ENCODE measurements at places on chromosomes 7 and 10. TPM values are rescaled to one million over a fixed set of nuclear protein-coding genes. Genes with fewer than 3 reads are reported as not detected.

- peak; percentile 62 for DNase-seq
Measured at GRCh38 chr7:94513565-94513860, 3.9 kb downstream of the CASD1 start.

DNA sequence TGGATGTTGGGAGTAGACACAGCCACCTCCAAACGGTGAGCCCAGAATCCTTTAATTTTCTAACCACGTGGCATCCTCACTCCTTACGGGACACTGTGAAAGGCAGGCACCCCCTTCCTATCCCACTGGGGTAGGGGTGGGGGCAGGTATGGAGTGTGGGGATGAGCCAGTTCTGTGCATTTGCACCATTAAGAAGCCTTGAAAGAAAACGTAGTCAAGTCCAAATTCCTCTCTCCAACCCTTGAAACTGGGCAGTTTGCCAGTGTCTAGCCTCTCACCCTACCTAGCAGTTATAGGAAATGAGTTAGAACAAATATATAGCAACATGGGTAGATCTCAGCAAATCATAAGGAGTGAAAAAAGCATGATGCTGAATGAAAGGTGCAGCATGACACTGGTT is 92.4 kb upstream of the LEP start:
- DNase-seq, result no peak

- DNase-seq, result no peak
Measured at GRCh38 chr7:141264511-141264910, 190.6 kb downstream of the TMEM178B start.

Gene SPDYE3
- total RNA-seq, result not detected

GRCh38 chr10:74083304-74083703 is 67.3 kb downstream of the AP3M1 start:
- DNase-seq, result no peak

DNA sequence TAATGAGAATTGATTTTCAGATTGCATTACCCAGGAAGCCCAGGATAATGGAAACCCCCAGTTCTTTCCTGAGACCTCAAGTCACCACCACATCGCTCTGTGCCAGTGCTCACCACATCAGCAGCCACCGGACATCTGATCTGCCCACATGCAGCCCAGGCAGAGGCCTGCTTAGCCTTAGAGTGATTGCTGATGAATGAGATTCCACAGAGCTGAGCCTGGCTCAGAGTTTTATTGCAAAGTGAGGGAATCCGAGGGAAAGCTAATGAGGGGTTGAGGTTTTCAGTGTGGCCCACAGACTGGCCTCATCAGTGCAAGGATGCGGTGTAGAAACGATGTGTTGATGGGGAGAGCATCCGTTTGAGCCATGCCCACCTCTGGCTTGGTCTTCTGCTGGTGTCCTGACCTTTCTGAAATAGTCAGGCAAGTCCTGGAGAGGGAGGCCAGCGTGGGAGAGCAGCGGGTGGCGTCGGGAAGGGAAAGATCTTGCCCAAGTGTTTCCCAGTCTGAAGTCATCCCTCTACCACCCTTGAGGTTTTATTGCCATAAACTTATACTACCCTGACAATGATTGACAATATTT is 120.3 kb downstream of the ITIH5 start:
- DNase-seq, result no peak

Gene PRR15
- total RNA-seq, result 7.2 TPM

- no peak for DNase-seq
Measured at GRCh38 chr7:76292213-76292573, 10.3 kb upstream of the HSPB1 start.

DNA sequence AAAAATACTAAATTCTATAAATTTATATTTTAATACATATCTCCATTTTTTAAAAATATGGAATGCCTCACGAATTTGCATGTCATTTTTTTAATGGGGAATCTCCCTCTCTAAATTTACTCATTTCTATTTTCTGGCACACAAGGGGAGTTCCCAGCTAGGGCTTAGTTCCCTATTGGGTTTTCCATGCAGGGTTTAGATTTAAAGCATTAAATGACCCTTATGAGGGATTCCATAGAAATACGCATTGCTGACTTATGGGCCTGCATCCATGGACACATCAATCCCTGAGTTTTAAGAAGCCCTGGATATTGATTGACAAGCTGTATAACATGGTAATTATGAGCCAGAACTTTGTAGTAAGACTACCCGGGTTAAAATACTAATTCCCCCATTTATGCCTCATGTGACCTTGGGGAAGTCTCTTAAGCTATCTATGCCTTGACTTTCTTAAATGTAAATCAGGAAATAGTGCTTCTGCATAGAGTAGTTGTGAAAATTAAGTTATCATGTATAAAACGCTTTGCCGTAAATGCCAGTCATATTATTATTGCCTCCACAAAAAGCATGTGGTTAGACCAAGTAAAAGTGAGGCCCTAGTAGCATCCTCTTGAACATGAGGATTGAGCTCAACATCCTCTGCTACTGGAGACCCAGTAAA is 78.8 kb upstream of the ANKRD1 start:
- DNase-seq, result no peak

- no peak for DNase-seq
Measured at GRCh38 chr10:116664631-116665030, 43.9 kb downstream of the PNLIPRP2 start.

GRCh38 chr7:84678841-84679240 is 484.3 kb upstream of the SEMA3A start:
- DNase-seq, result no peak

- DNase-seq, result peak; percentile 87
Measured at GRCh38 chr10:110398419-110399105, 93.8 kb upstream of the SMNDC1 start.

Measured in astrocyte (in vitro differentiated cells and primary cell).